ENCODE measurements at places on chromosomes 5 and 9. TPM values are rescaled to one million over a fixed set of nuclear protein-coding genes. Genes with fewer than 3 reads are reported as not detected.

GRCh38 chr9:137044502-137045177 is 1.3 kb downstream of the NPDC1 start:
- DNase-seq: no peak

GRCh38 chr5:97096191-97096590 is 46.2 kb downstream of the LIX1 start:
- DNase-seq: no peak

DNA sequence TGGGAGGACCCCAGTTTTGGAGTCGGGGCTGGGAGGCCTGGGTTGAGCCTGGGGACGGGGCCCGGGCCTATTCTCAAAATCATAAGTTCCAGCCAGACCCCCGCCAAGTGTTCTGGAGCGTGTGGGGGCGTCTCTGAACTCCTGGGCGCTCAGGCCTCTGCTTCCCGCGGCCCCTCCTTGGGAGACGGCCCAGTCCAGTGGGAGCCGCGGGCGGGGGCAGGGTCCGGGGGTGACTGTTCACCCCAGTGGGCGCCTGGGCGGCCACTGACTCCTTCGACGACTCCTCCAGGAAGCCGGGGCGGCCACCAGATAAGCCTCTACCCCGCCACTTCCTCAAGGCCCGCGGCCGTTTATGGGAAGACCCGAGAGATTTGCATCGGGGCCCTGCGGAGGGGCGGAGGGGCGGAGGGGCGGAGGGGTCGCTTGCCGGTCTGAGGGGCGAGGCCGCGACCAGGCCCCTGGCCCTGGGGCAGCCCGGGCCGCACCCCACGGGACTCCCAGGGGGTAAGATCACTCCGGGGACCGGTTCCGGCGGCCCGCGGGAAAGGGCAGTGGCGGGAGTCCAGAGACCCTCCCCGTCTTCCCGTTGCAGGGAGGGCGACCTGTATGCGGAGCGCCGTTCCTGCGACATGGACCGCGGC is 655 bp downstream of the TOR4A start:
- DNase-seq: no peak

Gene NEUROG1
- not detected for polyA plus RNA-seq

Gene IFNA13
- not detected for polyA plus RNA-seq

Gene LRSAM1
- 26.1 TPM for polyA plus RNA-seq

Gene RPS23
- 2,937 TPM for polyA plus RNA-seq

Gene IFNA5
- not detected for polyA plus RNA-seq

Data from left renal cortex interstitium (tissue), 4 donors.